ENCODE measurements at places on chromosomes 6 and 20.
A peak's percentile ranks its signal among the peaks of the same experiment; 100 is the strongest.

DNA sequence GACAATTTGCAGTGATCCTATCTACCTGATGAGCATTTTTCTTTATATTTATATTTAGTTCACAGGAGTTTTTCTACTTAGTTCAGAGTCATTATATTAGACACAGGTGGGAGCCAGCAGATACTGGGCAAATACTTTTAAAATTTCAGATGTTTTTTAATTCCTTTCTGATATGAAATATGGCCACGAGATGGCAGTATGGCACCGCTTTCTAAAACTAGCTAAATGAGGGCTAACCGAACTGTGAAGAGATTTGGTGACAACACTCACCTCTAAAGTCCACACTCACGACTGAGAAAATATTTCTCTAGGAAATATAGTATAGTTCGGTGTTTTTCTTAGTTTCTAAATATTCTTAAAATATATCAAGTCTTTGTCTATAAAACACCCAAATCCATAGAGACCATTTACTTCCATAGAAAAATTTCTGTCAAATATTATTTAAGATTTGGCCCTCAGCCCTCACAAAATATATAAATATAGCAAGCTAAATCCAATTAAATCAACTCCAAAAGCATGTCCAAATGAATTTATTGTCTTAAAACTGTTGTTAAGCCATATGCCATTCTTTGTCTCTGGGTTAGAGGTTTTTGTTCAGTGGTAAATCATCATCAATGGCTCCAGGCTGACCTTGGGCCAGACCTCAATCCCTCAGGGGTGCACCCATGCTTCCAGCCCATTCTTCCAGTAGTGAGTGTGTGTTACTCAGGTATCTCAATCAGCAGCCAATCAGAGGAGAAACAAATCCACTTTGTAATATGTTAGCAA, 63.6 kb downstream of the HUS1B start:
- DNase-seq, result peak; percentile 75

- DNase-seq, result no peak
Observed at GRCh38 chr6:72650081-72650745, 28.3 kb downstream of the KCNQ5 start.

DNA sequence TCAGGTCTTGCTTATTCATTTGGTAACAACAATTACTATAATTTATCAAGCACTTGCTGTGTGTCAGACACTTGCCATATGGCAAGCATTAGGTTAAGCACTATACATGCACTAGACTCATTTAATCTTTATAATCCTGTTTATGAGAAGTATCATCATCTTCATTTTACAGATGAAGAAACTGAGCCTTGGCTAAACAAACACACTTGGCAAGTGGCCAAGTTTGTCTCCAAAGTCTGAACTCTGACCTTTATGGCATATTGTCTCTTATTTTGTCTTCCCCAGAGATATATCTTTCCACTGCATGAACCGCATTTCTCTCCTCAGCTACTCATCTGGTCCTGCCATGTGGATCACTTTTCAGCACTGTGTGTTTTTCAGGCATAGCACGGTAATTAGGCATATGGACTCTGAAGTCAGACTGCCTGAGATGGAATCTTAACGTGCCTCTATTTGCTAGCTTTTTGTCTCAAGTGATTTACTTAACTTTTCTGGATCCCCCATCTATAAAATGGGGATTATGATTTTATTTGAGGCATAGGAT, 4.7 kb downstream of the ADGRF5 start:
- no peak for DNase-seq

DNA sequence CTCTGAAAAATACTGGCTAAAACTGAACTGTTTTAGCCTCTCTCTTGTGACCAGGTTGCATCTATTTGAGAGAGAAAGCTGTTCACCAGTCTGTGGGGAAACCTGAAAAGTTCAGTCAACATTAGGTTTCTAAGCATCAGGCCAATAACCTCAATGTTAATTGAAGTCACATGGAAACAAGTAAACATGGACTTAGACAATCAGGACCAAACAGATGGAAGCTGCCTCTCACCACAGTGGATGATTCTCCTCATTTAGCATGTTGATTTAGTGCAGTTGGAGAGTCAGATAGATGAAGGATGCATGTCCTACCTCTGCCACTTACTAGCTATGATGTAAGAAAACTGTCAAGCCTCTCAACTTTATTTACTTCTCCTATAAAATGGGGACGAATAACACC, 18.2 kb downstream of the SCGN start:
- no peak for DNase-seq

DNA sequence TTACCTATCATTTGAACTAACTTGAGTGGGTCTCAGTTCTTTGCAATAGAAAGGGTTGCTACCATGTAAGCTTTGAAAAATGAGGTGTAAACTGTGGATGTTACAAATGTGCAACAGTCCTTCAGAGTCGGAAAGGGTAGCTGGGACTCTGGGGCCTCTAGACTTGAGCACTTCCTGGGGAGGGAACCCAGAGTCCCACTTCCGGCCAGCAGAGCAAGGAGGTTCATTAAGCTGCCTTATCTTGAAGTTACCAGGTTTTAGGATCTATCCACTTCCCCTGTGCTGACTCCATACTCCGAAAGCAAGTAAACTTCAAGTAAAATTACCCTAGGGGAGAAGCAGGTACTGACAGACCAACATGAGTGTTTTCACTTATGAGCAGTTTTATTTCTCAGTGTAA, 9.4 kb downstream of the TRIM10 start:
- DNase-seq, result no peak

DNA sequence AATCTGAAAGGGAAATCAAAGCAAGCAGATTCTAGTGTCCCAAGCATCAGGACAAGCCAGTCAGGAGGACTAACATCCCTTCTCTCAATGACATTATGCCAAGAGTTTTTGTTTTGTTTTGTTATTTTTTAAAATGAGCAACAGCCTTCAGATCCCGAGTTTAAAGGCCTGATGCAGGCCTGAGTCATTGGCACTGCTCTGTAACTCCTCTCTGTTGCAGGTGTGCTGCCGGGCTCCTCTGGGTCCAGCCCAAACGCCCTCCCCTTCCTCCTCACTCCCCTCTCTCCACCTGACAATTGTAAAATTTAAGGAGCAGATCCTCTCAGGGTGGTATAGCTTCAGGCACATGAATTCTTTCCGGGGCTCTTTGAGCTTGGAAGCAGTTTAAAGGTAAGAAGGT, 502.0 kb downstream of the BMP2 start:
- no peak for DNase-seq

GRCh38 chr6:48280035-48280620, 169.1 kb upstream of the PTCHD4 start:
- DNase-seq, result no peak

GRCh38 chr6:75283907-75284631, 523 bp downstream of the TMEM30A start:
- no peak for DNase-seq

GRCh38 chr6:141164042-141164743, 968.5 kb upstream of the GJE1 start:
- DNase-seq, result no peak

GRCh38 chr6:168983925-168984324, 269.7 kb downstream of the THBS2 start:
- DNase-seq, result no peak
